Cortex of kidney (tissue), 1 donor: ENCODE measurements at places on chromosomes 6 and 20.

DNA sequence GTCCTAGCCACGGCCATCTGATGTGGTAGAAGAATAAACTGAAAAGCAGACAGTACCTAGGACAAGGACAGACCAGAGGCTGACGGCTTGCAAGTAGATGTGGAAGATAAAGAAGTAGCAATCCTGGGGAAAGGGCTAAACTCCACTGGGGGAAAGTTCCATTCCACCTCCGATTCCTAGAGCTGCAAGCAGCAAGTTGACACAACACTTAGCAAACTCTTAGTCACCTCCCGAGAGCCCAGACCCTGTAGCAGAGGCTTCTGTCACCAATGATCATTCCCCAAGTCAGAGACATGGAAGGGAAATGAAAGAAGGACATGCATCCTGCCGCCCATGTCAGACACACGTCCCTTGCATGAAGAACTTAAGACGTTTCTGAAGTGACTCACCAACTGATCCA lies 99.2 kb upstream of the RPS6KA2 start:
- DNase-seq: no peak

GRCh38 chr6:2124260-2124709 lies 121.1 kb downstream of the GMDS start:
- DNase-seq: no peak

DNA sequence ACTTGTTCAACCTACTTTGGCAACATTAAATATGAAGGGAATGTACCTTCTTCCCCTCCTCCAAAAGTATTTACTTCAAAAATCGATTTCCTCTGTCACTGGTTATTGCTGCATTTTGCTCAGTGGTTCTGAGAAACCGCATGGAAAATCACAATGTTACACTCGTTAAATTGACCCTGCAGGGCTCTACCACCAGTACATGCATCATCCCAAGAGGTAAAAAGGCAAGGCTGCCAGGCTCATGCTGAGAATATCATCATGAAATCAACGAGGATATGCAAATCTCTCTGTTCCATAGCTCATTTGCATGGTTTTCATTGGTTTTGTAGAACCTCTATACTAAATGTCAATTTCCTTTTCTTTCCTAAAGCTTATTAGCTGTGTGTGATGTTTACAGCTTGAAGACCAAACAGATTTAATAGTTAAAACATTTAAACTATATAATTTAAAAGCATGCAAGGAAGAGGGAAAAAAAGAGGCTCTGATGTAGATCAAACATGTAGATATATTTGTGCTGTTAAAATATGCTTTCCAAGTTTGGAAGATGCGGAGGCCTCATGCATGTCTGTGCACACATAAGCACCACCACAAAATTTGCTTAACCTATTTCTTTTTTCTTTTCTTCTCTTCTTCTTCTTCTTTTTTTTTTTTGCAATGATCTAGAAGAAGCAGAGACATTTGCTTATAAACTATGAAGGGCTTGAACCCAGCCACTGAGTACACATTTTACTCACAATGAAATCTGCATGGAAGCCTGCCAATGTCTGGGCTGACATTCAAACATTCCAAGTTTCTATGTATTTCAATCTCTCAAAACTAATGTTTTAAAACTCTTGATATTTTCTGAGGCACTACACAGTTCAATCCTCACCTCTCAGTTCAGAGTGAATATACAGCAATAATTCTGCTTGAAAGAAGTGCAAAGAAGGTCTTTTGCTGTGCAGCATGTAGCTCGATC lies 194.0 kb downstream of the GMPR start:
- no peak for DNase-seq

GRCh38 chr6:40887079-40887791 lies 151.8 kb downstream of the UNC5CL start:
- no peak for DNase-seq

DNA sequence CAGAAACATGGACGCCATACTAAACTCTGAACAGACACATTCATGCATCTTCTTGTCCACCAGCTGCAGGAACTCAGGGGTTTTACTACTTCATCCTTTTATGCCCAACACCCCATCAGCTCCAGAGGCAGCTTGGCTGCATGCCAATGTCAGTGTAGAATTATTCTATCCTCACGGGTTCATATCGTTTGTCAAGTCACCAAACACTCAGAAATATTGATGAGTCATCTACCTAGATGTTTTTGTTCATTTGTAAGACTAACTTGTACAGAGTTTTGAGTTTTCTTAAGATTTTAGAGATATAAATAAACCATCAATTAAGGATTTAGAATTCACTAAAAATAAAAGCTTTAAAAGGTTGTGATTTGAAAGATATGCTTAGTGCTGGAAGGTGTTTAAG lies 590.7 kb upstream of the FLRT3 start:
- DNase-seq: no peak
